ENCODE measurements at places on chromosomes 16 and 17. TPM values are rescaled to one million over a fixed set of nuclear protein-coding genes. Genes with fewer than 3 reads are reported as not detected.

STX1B gene
- 0.05 TPM for total RNA-seq

DNA sequence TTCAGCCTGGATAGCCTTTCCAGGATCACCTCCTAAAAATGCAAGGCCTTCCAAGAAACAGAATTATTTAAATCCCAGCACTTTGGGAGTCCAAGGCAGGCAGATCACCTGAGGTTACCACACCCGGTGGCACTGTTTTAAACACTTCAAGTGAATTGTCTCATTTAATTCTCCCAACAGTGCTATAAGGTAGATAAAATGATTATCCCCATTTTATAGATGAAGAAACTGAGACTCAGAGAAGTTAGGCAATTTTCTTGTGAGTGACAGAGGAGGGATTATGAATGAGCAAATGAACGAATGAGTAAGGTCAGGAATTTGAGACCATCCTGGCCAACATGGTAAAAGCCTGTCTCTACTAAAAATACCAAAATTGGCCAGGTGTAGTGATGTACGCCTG lies 16.8 kb downstream of the THRA start:
- H3K4me3 ChIP-seq: no peak overlapping the region
- H3K4me1 ChIP-seq: peaks cover 26% of the 10 kb centered on the region
- H3K27ac ChIP-seq: peak overlapping the region; percentile 67
- H3K36me3 ChIP-seq: no peaks in the 10 kb centered on the region
- H3K27me3 ChIP-seq: no peaks in the 10 kb centered on the region
- DNase-seq: no peak

- no peaks in the 10 kb centered on the region for H3K36me3 ChIP-seq
- H3K27ac ChIP-seq: no peak overlapping the region
- no peaks in the 10 kb centered on the region for H3K27me3 ChIP-seq
- no peak for DNase-seq
- no peak overlapping the region for H3K4me3 ChIP-seq
- peaks cover 11% of the 10 kb centered on the region for H3K4me1 ChIP-seq
These were observed 14.5 kb upstream of the PITPNM3 start for GRCh38 chr17:6570731-6571451.

GRCh38 chr16:66660422-66661209 lies 35.9 kb downstream of the CMTM4 start:
- no peak overlapping the region for H3K4me3 ChIP-seq
- no peak for DNase-seq
- no peak overlapping the region for H3K27ac ChIP-seq

GRCh38 chr16:89499767-89500166 lies 8.4 kb upstream of the SPG7 start:
- no peak for DNase-seq
- no peak overlapping the region for H3K27ac ChIP-seq
- no peaks in the 10 kb centered on the region for H3K36me3 ChIP-seq
- H3K27me3 ChIP-seq: no peaks in the 10 kb centered on the region
